ENCODE measurements at places on chromosomes 3 and 15. TPM values are rescaled to one million over a fixed set of nuclear protein-coding genes. Genes with fewer than 3 reads are reported as not detected.

Gene MIX23
- 15.7 TPM for total RNA-seq

Gene KBTBD8
- total RNA-seq = 2.4 TPM

Gene SLC24A5
- total RNA-seq = not detected

Gene C3orf80
- total RNA-seq = not detected

Gene RASL12
- total RNA-seq = not detected

Gene GREM1
- total RNA-seq = 0.65 TPM

Gene TTLL13
- total RNA-seq = not detected

Gene TM4SF18
- not detected for total RNA-seq

Gene TRIM71
- 7.9 TPM for total RNA-seq

Gene PLOD2
- 55.4 TPM for total RNA-seq

Gene MED12L
- 0.11 TPM for total RNA-seq

Gene GRM2
- 0.11 TPM for total RNA-seq

Gene FRMD5
- 2.3 TPM for total RNA-seq

Gene ZNF501
- 4.2 TPM for total RNA-seq

Gene SLC6A1
- total RNA-seq = not detected

Gene NTRK3
- under 0.01 TPM for total RNA-seq

Gene AHSG
- not detected for total RNA-seq

Gene IGDCC3
- 7.1 TPM for total RNA-seq

Gene GOLGA6L6
- total RNA-seq = not detected

Gene CSPG5
- 1.6 TPM for total RNA-seq

Gene CFAP92
- total RNA-seq = 0.39 TPM

Gene SNURF
- 7.9 TPM for total RNA-seq

Gene CCR3
- total RNA-seq = 0.33 TPM

Gene SLCO2A1
- under 0.01 TPM for total RNA-seq

All from placental epithelial cell (primary cell).